PC-3 (cell line): ENCODE measurements at places on chromosomes 16 and 17. TPM values are rescaled to one million over a fixed set of nuclear protein-coding genes. Genes with fewer than 3 reads are reported as not detected.
A peak's percentile ranks its signal among the peaks of the same experiment; 100 is the strongest.

The TNFRSF13B gene
- not detected in 2 replicates for total RNA-seq

The ZNF385C gene
- 0.04 and 0.17 TPM in 2 replicates for total RNA-seq

The EFCAB5 gene
- 0.07 TPM in 1 of 2 replicates, not detected in the other for total RNA-seq

The GDPD3 gene
- 2.2 and 3.4 TPM in 2 replicates for total RNA-seq

The UBB gene
- 2,112 and 2,970 TPM in 2 replicates for total RNA-seq

The RAB11FIP4 gene
- total RNA-seq, result 4.2 and 4.5 TPM in 2 replicates

The GNGT2 gene
- 0.40 TPM in 1 of 2 replicates, not detected in the other for total RNA-seq

The PMP22 gene
- 51.0 and 51.1 TPM in 2 replicates for total RNA-seq

The KRT23 gene
- total RNA-seq, result not detected in 2 replicates

The TMC6 gene
- total RNA-seq, result 97.3 and 138 TPM in 2 replicates

The CLEC18A gene
- total RNA-seq, result 0.22 TPM in 1 of 2 replicates, not detected in the other

The NFATC3 gene
- total RNA-seq, result 12.1 and 14.5 TPM in 2 replicates

DNA sequence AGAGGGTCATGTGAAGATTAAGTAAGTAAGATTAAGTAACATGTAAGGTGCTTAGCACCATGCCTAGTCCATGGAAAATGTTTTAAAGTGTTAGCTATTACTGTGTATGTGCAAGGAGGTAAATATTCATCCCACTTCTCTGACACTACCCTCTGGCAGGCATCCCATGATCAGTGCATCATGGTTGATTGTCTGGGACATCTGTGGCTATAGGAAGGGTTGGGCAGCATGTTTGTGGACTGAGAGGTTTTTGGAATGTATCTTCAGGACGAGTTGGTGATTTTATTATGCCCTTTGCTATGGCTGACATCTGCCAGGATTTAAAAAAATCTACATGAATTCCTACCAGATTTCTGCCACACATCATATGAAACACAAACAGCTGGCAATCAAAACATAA lies 6.5 kb upstream of the TAOK1 start:
- DNase-seq, result peak; percentile 42

DNA sequence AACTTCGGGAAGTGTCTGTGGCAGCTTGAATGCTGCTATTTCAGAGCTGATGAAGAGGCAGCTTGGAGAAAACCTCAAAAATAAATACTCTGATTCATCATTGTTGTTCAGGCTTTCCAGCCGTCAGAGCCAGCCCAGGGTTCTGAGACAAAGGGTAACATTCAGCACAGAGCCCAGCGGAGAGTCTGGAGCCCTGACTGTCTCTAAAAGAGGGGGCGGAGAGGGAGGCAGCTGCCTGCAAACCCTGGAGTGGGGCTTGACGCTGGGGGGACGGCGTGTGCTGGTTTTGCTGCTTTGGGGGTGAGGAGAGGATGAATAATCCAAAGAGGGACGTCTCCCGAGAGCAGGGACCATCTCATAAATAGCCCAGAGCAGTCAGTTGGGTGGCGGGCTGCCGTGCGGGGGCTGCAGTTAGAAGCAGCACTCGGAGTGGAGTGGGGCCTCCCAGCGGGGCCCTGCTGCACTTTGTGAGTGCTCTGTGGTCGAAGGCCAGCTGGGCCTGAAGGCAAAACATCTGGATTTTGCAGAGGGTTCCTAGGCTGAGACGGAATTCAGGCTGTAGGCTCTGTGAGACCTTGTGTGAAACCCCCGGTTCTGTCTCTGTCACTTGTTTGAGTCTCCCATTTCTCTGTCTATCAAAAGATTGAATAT lies 237.8 kb downstream of the PRKCA start:
- DNase-seq, result peak; percentile 85

- DNase-seq, result no peak
These were observed 281.4 kb downstream of the ZFHX3 start for GRCh38 chr16:72766506-72766905.

DNA sequence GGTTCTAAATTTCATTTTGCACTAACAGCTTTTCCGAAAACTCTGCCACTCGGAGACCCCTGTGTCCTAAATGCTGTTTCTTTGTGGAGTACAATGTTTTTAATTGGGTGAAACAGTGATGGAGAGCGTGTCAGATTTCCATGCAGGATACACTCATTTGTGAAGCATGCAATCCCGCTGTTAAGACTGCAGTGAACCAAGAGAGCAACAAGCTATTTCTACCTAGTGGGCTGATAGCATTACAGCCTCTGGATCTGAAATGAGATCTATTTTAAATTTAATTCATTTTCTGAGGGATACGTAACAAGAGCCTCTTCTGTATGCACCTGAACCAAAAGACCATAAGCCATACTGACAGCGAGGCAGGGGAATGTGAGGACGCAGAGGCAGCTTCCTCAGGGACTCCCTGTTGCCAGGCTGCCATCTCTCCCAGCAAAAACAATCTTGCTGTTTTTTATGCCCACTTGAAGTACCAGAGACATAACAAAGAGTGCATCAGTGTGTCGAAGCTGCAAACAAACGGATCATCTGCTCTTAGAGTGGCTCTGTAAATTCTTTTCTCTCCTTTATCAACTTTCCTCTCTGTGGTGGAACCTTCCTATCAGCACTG lies 199.9 kb upstream of the COX10 start:
- DNase-seq, result peak; percentile 35

DNA sequence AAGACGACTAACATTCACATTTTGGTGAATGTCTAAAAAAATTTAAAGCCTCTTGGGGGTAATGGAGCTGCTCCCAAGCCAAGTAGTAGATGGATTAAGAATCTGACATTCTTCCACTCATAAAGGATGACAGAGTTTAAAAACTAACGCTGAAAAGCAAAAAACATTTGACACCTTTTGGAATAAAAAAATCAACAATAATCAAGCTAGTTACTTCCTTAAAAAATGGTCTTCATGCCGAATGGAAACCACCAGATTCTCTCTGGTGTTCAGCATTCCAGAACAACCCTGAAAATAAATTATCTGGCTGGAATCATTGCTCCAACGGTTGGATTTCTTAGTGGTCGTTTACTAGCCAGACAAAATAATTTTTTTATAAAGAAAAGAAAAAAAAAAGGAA lies 18.0 kb downstream of the HLF start:
- no peak for DNase-seq

GRCh38 chr16:51638339-51639135 lies 487.5 kb upstream of the SALL1 start:
- DNase-seq, result no peak

DNA sequence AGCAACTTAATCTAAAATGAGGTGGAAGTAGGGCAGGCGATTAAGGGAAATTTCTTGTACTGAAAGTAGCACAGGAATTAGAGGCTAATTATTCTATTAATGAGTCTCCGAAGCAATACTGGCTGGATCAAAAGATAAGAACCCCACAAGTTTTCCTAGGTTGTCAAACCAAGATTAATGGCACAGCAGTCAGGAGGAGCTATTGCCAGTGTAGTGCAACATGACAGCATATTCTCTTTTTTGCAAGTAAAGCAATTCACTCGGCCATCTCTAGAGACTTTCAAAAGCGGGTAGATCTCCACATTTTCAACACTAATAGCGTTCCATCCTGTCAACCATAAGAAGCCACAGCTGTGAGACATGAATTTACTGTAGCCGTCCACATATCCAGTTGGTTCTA lies 81.2 kb downstream of the CYB561 start:
- DNase-seq, result no peak

DNA sequence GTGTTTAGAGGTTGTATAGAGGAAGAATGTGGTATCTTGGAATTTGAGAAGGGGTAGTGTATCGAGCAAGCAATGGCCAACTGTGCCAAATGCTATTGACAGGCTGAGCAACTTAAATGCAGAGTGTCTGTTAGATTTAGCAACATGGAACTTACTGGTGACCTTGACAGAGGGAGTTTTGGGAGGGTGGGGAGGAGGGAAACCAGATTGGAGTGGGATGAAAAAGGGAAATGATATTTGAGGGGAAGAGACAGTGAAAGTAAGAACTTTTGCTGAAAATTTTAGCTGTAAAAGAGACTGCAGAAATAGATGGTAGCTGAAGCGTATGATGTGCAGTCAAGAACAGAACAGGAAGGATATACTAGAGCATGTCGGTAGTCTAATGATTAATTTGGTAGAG lies 1.1 kb downstream of the LRRC36 start:
- DNase-seq, result no peak

DNA sequence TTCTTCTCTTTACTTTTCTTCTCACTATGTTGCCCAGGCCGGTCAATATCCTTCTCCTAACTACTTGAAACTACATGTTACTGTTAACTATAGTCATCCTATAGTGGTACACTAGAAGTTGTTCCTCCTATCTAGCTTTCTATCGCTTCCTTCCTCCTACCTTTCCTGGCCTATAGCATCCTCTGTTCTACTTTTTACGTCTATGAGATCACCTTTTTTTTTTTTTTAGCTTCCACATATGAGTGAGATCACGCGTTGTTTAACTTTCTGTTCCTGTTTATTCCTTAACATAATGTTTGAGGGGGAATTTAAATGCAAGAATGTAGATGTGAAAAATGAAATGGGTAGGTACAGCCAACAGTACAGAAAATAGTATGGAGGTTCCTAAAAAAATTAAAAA lies 30.5 kb upstream of the YPEL2 start:
- no peak for DNase-seq

DNA sequence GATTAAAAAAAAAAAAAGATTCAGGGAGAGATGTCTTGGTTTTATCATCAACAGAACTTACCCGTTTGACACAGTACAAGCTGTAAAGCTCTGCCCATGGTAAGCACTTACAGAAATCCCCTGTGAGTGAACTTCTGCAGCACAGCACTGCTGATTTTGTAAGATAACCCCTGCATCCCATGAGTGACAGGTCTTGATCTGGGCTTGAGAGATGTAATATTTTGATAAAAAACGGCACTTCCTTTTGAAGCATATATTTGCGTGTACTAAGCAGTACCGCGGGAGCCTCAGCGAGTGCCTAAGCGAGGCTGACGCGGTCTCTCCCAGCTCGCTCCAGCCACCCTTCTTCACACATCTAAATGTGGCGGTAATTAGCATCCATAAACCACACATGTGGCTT lies 50.5 kb downstream of the IKZF3 start:
- DNase-seq, result no peak

DNA sequence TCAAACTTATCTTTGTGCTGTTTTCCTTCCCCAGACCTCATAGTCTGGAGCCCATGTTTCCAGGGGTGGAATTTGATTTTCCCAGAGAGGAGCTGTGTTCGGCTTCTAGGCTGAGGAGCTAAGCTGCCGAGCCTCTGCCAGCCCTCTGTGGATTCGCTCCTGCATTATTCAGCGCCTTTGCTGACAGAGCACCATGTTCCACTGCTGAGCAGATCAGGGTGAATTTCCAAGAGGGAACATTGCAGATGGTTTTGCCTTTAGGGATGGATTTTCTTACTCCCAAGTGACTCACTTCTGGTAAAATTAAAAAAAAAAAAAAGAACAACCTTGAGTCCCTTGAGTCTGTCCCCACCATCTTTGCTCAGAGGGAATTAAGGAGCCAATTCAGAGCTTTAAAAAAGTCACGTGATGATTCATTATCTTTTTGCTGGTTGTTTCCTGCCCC lies 229.5 kb downstream of the PRKCA start:
- no peak for DNase-seq

DNA sequence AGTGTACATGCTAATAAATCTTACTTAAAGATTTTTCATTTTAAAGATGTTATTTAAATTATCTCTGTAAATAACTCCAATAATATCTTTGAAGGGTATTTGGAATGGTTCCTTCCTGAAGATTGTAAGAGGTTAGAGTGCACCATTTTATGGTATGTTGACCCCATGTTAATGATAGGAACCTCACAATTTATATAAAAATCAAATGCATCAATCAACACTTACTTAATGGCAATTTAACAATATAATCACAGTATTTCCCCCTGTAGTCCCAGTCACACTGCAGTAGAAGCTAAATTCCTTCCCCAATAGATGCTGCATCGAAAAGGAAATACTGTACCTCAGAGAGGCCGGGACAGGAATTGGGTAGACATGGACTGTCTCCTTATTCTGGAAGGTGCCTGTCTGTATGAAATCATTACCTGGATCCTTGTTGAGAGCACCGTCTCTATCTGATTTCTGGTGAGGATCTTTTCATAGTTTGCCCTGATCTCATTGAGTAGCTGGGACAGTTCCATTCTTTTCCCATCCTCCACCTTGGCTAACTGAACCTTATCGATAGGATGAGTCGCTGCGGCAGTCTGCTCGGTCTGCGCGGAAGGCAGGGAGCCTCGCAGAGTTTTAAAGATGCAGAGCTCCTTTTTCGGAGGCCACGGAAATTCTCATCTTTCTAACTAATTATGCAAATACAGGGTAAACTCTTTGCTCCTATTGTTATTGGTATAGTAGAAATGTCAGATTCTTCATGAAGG lies at the start of gene KRT222:
Gene KRT222 (minus strand): TSS at position 596 of the 752 bp plus-strand sequence. CDS start 78 bp downstream, at position 518.
- no peak for DNase-seq
